ENCODE measurements at places on chromosomes 1 and 21.

DNA sequence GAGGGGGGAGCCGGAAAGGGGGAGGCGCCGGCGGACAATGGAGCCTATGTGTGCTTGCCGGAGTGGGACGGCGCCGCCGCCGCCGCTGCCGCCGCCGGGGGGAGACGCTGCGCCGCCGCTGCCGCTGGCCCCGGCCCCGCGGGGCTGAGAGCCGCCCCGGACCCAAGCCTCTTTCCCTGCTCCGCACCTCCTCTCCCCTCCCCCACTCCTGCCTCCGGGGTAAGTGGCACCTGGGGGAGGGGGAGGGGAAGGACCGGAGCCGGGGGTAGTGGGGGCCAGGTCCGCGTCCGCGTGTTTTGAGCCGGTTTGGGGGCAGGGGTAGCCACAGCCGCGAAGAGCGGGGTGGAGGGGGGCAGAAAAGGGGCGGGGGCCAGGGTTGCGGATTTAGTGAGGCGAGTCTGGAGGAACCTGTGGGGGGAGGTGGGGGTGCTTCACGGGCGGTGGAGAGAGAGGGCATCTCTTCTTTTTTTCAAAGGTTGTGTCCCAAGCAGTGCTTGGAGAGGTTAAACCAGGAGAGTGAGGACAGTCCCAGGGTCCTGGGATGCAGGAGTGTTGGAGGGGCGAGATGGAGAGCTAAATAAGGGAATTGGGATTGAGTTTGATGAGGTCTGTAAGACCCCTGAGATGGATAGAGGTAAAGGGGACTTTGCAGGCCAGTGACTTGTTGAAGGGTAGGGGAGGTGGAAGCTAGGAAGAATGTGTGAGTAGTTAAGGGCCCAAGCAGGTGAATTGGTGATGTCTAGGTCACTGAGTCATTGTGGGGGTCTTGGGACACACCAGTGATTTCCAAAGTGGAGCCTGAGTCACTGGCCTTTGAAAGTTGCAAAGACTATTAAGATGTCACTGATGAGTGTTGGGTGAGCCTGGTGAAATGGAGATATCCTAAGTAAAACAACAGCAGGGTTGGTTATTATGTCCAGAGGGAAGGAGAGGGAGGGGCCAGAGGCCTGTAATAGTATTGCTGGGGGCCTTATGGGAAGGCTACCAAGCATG, 59.1 kb downstream of the BCL9 start:
- peak; percentile 34 for DNase-seq

- peak; percentile 66 for DNase-seq
Measured at GRCh38 chr1:47617381-47618221, 179.8 kb downstream of the FOXD2 start.

- DNase-seq = no peak
Measured at GRCh38 chr1:80457409-80457808, 1343.3 kb upstream of the ADGRL2 start.

DNA sequence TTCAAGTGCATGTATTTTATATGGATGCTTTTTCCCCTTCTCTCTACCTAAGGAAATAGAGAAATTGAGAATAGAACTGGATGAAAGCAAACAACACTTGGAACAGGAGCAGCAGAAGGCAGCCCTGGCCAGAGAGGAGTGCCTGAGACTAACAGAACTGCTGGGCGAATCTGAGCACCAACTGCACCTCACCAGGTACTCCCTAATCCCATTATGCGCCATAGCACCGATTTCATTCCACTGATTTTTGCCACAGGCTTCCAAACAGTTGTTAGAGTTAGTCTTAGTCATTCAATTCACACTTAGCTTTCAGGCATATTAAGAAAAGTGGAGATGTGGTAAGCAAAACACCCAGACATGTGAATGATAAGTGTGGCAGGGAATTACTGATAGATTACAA, 122.8 kb downstream of the SDCCAG8 start:
- DNase-seq = no peak

DNA sequence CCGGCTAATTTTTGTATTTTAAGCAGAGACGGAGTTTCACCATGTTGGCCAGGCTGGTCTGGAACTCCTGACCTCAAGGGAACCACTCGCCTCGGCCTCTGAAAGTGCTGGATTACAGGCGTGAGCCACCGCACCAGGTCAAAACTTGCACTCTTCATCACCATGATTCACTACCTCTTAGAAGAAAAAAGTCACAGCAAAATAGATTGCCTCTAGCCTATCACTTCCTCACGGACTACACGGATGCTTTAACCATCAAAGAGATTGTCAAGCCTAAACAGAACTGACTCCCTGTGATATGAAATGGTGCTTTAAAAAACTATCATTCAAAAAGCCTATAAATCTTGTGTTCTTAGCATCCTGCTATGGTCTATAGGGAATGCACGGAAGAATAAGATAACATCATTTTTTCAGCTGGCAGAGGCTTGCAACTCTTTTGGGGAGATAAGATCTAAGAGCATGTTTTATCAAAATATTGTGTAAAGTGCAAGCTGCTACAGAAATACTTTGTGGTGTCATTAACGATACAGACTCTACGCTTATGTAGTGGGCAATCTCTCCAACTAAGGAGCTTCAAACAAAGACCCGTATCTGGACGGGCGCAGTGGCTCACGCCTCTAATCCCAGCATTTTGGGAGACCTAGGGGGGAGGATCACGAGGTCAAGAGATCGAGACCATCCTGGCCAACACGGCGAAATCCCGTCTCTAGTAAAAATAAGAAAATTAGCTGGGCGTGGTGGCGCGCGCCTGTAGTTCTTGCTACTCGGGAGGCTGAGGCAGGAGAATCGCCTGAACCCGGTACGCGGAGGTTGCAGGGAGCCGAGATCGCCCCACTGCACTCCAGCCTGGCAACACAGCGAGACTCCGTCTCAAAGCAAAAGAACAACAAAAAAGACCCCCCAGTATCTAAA, 966 bp downstream of the TFB2M start:
- DNase-seq = no peak

DNA sequence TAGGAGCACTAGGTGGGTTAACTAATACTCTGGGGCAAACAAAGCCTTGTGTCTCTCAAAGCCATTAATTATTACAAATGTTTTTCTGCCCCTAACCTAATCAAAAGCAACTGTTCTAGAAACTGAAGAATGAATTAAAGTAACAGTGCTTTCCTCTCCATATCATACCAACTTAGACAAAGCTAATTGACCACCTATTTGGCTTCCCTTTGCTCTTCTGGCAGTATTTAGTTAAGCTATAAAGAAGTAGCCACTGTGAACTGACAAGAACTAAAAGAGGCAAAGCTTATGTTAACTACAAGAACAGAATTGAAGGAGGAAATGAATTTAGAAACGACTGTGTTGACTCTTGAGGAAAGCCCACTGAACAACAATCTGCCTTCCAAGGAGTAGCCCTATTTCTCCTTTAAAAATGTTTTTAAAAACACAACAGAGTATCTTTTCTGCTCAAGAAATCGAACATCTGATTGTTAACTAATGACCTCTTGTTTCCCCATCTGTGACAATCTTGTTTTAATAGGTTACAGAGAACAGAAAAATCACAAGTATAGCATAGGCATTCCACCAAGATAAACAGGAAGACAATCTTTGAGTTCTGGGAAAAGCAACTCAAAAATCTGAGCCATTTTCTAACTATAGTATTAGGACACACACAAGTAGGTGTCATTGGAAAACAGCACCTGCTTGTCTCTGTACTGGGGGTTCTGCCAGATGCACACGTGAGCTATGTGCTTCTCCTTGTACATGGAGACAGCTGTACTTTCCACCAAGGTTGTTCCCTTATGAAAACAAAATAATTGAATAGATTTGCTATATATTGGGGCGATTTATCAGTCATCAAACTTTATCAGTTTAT, 3.1 kb upstream of the EGLN1 start:
- no peak for DNase-seq

GRCh38 chr1:46635205-46635604, 18.6 kb upstream of the MOB3C start:
- no peak for DNase-seq

GRCh38 chr21:18053151-18053550, 191.5 kb upstream of the CHODL start:
- no peak for DNase-seq

DNA sequence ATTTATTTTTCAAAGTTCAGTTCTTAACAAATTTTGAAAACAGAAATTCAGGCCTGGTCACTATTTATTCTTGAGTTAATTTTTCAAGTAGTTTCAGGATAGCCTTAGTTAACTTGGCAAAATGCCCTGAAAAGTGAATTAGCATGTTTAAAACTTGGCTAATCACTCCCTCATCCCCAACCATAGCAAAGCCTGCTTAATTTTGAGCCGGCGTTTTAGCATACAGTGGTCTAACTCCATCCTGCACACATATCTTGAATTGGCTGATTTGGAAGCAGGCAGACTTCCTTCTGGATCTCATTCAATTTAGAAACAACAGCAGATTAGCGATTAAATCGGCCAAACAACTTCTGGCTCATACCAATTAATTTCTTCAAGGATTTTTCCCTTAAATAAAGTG, 439.2 kb downstream of the PTBP2 start:
- no peak for DNase-seq

DNA sequence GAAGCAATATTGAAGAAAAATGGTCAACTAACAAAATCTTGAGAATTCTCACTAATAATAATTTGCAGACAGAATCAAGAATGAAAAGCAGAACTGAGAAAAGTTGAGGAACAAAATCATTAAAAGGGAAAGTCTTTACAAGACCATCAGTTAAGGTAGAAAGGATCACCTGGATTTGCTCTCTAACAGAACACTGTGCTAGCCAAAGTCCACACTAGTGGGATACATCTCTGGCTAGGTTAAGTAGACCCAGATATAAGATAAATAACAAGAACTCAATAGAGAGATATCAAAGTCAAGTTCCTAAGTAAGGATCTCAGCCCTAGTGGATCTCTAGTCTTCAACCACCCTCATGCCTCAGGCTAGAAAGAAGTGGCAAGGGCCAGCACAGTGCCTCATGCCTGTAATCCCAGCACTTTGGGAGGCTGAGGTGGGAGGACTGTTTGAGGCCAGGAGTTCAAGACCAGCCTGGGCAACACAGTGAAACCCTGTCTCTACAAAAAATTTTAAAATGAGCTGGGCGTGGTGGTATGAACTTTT, 19.6 kb downstream of the IPP start:
- no peak for DNase-seq

- peak; percentile 75 for DNase-seq
Measured at GRCh38 chr1:206786212-206786886, 14.1 kb upstream of the IL10 start.

DNA sequence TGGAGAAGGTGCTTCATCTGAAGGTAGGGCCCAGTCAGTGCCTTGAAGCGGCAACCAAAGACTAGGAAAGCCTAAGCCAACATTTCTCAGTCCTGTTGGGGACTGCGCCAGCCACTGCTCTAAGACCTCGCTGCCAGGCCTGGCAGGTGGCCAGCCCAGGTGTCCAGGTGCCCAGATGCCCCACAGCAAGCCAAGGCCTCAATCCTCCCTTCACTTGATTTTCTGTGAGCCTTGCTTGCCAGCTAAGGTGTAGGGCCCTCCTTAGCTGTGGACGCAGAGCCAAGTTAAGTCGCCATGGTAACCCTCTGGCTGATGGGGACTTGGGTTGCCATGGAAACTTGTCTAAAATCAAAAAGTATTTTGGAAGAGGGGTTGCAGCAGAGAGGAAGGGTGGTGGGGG, 135.0 kb downstream of the NAV1 start:
- no peak for DNase-seq

DNA sequence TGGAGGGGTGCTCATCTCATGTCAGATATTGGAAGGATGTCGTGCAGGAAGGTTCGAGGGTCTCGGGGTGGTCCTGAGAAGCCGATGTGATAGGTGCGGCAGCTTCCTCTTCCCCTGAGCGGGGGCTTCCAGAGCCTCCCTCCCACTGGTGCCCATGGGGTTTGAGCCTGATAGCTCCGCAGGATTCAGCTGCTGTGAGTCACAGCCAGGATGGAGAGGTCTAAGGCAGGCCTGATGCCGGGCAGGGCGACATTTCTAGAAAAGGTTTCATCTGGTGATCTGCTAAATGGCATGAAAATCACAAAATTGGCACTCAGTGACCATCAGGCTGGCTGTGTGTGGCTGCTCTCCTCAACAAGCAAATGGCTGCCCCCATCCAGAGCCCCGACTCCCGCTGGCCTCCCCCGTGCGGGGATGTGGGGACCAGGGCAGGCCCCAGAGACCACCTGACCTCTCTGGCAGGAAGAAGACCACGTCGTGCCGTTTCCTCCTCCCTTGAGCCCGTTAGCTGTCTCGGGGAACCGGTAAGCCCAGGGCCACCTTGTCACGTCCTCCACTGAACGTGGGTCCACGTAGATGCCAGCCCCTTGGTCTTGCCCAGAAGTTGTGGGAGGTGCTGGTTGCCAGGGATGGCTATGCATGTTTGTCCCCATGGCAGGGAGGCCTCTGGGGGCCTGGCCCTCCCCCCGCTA, 66.1 kb downstream of the SKI start:
- no peak for DNase-seq

- DNase-seq = no peak
Measured at GRCh38 chr1:186550832-186551231, 89.9 kb upstream of the PDC start.

DNA sequence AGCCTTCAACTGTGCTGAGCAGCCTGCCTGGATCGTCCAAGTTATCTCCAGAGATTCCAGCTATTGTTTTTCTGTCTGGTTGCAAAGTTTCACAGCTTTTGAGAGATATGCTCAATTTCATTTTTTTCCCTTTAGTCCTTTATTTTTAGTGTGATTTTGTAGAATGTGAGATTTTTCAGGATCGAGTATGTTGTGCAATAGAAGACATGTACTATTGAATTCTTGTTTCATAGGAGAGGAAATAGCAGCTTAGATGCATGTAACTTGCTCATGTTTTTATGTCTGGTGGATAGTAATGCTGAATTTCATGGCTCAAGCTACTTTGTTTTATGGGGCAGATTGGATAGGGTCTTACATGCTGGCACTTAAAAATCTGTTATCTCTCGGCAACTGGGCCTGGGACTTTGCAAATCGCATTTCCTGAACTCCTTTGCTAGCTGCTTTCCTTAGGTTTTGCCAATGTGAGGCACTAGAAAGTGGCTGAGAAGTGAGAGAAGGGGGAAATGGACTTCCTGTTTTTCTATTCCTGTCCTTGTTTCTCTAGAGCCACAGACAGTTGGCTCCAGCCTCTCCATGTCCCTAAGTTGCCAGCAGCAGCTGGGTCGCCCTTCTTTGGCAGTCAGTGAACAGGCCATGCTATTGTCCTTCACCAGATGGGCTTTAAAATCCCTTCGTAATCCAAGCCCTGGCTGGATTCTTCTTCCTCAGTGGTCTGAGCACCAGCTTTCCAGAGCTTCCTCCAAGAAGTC, 101.4 kb upstream of the PDE4B start:
- DNase-seq = no peak

- no peak for DNase-seq
Measured at GRCh38 chr1:12282142-12282541, 52.3 kb downstream of the VPS13D start.

DNA sequence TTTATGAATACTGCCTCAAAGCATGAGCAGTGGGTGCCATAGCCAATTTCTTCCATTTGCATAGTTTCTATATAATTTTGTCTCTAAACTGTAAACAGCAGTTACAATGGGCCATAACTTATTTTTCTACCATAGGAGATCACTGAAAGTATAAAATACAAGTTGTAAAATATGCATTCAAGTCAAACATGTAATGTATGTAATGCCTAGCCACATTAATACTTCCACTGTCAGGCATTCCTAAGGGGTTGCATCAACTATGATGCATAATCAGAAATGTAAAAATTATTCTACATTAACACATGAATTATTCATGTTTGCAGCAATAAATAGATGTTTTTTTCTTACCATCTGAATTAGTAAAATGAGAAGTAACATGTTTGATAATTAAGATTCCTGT, 560.3 kb upstream of the ZP4 start:
- DNase-seq = no peak

GRCh38 chr1:168774241-168774640, 45.2 kb upstream of the DPT start:
- no peak for DNase-seq

- DNase-seq = no peak
Measured at GRCh38 chr1:153431002-153431401, 14.7 kb downstream of the S100A7A start.

- peak; percentile 24 for DNase-seq
Measured at GRCh38 chr1:111656086-111657017, 36.8 kb downstream of the RAP1A start.

All from activated CD4-positive, alpha-beta T cell treated with anti-CD3 and anti-CD28 coated beads, Interleukin-10, Interleukin-2, amounts not matched to agents 100 ng/mL and 50 ng/mL, durations not matched to agents 16 hours and 8 hours (primary cell).